ENCODE measurements at places on chromosomes 6 and 20.

- no peak for DNase-seq
These were observed 187.6 kb upstream of the CST7 start for GRCh38 chr20:24761220-24762065.

DNA sequence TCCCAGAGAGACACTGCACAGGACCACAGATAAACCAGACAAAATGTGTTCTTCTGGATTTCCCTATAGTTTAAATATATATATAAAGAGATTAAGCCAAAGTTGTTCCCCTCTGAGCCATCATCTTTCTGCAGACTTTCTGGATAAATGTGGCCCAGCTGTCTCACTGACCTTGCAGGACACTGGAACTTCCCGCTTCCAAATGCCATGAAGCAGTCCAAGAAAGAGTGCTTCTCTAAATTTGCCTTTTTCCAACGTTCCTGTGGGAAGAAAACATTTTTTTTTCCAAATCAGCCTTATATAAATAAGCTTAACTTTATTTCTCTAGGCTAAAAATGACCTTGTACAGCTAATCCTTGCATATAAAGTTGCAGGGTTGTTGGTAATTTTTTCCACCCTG lies 65.7 kb downstream of the CYP39A1 start:
- DNase-seq = no peak

GRCh38 chr20:18403269-18403668 lies 63.6 kb downstream of the DZANK1 start:
- no peak for DNase-seq

DNA sequence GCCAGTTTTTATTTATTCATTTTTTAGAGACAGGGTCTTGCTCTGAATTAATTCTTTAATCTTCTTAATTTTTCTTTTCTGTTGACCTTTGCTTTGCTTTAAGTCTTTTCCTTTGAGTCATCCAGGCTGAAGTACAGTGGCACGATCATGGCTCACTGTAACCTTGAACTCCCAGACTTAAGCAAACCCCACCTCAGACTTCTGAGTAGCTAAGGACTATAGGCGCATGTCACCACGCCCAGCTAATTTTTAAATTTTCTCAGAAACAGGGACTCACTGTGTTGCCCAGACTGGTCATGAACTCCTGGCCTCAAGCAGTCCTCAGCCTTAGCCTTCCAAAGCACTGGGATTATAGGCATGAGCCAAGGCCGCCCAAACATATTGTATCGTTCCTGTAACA lies 71.3 kb upstream of the GNRH2 start:
- DNase-seq = no peak

DNA sequence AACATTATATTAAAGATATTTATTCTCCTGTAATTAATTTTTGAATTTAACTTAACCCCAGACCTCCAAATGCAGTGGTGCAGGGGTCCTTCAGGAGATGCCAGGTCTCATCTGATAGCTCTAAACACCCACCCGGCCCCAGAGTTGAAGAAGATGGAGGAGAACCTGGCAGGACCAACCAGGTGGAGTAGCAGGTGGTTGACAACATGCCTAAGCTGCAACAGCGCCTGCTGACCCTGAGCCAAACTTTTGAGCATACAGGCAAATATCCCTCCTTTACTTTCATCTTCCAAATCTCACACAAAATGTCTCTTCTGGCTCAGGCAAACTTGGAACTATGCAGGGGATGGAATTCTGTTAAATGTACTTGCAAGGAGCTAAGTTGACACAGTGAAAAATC lies 145.3 kb upstream of the TCF21 start:
- DNase-seq = no peak

DNA sequence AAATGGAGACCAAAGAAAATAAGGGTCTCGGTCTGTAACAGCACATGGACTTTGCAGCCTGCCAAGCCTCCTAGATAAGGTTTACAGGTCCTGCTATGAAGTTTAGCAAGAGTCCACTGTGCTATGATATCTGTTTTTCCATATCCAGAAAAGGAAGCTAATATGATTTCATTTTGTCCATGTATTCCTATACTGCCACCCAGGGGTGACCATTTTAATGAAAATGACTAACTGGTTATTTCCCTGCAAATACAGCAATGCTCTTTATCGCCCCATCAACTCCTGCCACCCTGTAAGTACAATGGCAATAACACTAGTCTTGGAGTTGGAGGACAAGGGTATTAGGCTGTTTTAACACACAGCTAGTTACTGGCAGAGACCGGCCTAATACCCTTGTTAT lies 115.2 kb upstream of the GLP1R start:
- DNase-seq = peak; percentile 14

DNA sequence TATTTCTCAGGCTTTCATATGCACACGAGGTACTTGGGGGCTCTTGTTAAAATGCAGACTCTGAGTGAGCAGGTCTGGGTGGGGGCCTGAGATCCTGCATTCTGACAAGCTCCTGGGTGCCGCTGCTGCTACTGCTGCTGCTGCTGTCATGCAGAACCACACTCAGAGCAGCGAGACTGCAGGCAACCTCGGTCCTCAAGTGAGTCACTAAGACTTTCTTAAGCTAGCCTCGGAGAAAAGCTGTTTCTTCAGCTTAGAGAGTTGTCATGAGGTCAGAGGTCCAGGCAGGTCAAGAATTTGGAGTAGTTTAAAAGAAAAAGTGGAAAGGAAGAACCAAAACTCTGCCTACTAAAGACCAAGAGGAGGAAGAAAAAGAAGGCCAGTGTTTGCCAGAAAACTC lies 92.9 kb downstream of the SPTLC3 start:
- DNase-seq = no peak

DNA sequence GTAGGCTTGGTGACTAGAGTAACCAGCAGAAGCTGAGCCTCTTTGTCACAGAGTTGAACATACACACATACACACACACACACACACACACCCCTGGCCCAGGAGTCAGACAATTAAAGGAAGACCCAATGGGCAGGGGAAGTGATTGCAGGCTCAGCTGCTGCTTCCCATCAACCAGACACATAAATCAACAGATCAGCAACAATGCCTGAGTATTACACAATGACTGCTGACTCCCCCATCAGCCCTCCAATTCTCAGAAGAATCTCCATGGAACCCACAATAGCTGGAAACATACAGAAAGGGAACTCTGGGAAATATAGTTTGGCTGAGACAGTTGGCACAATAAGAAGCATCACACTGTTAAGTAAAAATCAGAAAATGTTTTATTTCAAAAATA lies 270.4 kb upstream of the PLCB4 start:
- DNase-seq = no peak

GRCh38 chr20:57774111-57774880 lies 64.5 kb upstream of the PMEPA1 start:
- DNase-seq = no peak

Data from CD4-positive, alpha-beta T cell treated with Interleukin-4 for 4 hours (primary cell).